Nucleus accumbens (tissue), 56 donors: ENCODE measurements at places on chromosomes 2 and 18.

DNA sequence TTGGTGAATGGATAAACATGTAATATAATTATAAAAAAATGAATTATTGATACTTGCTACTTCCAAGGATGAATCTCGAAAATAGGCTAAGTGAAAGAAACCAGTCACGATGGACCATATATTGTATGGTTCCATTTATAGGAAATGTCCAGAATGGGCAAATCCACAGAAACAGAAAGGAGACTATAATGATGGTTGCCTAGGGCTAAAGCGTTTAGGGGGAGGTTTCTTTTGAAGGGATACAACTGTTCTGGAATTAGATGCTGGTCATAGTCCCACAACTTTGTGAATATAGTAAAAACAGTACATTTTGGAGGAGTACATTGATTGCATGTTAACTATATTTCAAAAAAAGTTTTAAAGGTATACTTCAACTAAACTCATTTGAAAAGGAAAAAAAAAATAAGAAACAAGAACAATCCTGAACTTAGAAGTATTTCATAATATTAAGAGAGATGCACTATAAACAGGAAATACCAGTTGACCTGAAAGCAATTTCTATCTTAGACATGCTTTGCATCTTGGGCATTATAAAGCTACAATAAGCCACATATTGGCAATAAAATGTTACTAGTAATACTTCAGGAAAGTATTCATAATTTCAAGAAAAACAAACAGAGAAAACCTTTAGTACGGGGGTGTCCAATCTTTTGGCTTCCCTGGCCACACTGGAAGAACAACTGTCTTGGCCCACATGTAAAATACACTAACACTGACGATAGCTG is 130.0 kb downstream of the C2orf74 start:
- no peak for DNase-seq

- no peak for DNase-seq
Measured at GRCh38 chr2:82790206-82791021, 1668.7 kb downstream of the SUCLG1 start.

DNA sequence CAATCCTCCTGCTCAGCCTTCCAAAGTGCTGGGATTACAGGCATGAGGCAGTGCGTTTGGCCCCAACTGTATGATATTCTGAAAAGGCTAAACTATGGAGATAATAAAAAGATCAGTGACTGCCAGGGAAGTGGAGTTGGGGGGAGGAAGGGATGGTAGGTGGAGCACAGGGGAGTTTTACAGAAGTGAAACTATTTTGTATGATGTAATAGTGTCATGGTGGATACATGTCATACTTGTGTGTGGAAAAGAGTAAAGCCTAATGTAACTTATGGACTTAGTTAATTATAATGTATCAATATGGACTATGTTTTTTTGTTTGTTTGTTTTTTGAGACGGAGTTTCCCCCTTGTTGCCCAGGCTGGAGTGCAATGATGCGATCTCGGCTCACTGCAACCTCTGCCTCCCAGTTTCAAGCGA is 2.9 kb upstream of the GGCX start:
- DNase-seq, result no peak

GRCh38 chr2:171069286-171069956 is 91.3 kb downstream of the TLK1 start:
- DNase-seq, result no peak

DNA sequence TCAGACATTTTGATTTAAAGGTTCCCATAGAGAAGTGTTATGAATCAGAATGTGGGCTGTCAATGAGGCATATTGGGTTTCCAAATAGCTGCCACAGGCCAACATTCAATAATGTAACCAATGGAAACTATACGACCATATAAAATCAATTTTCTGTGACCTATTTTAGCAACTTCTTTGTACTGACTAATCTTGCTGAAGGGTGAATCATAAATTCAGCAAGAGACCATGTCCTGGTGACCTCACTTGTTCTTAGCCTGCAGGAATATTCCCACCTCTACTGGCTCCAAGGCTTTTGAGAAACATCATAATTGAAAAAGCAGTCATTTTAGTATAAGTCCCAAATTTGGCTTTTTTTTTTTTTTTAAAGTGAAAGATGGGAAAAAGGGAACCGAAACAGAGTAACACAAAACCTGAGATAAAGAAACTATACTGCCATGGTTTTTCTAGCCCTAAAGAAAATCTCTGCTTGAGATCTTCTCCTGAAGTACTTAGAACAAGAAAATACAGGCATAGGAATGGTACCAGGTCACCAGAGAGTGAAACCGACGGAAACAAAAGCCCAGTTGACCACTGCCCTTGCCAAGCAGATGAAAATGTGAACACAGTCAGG is 32.1 kb downstream of the PLEKHM3 start:
- DNase-seq, result no peak

- DNase-seq, result no peak
Measured at GRCh38 chr2:60331115-60331809, 222.2 kb downstream of the BCL11A start.

- DNase-seq, result no peak
Measured at GRCh38 chr18:60676815-60677214, 304.2 kb upstream of the MC4R start.

GRCh38 chr2:203721781-203722300 is 15.4 kb downstream of the CD28 start:
- DNase-seq, result no peak

- DNase-seq, result no peak
Measured at GRCh38 chr2:100104718-100105677, 37.4 kb downstream of the AFF3 start.

DNA sequence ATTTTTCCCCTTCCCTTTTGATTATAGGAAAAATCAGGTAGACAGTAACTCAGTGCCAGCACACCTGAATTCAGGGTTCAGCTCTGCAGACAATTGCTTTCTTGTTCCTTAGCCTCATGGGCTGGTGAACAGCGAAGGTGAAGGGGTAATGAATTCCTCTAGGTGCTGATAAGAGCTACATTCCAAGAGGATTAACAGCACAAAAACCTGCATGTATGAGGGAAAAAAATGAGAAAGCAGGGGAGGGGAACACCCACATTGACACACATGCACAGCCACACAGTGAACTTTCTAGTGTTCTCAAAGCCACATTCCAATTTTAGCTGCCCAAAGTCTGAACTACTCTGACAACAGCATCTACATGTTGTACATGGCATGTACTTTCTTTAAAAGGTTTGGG is 46.1 kb downstream of the SPATS2L start:
- no peak for DNase-seq

DNA sequence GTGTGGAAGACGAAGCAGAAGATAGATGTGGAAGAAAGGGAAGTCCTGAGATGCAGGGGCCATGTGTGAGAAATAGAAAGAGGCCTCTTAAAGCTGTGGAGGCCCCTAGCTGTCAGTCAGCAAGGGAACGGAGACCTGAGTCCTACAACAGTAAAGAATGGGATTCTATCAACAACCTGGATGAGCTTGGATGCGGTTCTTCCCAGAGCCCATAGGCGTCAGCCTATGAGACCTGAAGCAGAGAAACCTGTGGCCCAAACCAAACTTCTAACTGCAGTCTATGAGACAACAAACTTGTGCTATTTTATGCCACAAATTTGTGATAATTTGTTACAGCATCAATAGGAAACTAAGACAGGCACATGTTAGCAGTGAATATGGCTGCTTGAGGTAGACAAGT is 583.7 kb downstream of the ADCYAP1 start:
- DNase-seq, result no peak

DNA sequence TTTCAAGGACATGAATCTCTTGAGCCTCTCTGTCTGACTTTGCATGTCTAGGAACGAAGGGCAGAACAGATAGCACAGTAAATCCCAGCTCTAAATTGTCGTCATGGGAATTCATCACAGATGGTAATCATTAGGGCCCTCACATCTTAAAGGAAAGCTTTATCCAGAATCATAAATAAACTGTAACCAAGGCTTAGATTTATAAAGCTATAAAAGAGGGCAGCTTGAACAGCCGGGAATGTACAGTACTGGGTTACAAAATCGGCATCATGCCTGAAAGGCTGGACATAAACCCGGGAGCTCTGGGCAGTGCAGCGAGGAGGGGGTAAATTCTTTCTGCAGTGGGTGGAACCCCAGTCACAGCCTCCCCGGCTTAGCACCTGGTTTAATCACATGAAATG is 144.4 kb downstream of the GFPT1 start:
- DNase-seq, result no peak

DNA sequence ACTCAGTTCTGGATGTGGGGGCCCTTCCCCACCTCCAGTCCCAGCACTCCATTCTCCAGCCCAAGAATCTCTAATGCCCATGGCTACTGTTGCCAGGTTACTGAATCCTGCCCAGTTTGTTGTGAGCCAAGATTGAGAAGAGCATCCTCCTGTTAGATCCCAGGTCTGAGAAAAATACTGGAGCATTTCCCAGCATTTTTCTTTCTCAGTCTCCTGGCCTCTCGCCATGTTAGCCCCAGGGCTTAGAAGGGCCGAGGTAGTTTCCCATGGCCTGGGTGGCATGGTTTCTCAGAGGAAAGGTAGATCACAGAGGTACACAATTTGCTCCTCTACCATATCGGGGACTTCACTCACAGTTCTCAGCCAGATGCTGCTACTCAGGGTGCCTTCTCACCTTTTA is 135.7 kb downstream of the OTX1 start:
- no peak for DNase-seq

DNA sequence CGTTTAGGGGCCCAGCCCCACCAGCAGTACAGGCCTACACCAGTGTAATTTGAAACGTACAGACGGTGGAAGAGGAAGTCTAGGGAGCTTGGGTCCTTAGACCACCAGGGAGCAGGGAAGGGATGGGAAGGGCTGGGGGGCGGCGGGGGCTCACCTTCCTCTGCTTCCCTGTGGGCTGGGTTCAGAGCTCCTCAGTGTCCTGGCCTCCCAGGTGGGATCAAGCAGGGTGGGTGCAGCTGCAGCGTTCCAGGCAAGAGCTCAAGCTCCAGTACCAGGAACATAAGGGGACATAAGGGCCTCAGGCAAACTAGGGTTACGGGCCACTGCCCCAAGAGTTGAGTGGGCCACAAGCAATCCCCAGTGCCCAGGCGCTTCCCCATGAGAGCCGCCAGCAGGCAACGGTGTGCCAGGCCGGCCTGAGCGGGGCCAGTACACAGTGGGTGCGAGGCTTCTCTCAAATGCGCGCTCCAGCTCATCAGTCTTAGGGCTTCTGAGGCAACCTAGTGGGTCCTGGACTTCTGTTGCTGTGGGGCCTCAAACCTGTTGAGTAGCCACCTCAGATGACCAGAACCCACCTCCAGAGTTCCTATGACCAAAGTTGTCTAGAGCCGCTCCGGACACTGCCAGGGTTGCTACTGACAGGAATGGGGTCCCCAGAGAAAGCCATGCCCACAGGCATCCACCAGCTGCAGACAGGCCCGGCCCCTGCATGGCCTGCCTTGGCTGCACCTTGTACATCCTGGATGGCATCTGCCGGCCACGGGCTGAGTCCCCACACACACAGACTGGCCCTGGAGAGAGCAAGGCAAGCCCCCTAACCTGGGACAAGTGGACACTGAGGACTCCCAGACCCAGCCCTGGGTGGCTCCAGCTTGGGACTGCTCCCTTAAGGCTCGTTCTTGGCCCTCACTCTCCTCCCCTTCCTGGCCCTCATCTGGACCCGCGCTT is 5.2 kb downstream of the ANKRD23 start:
- DNase-seq, result no peak

GRCh38 chr2:22442051-22442450 is 942.9 kb upstream of the KLHL29 start:
- DNase-seq, result no peak

- no peak for DNase-seq
Measured at GRCh38 chr2:220674033-220674432, 898.1 kb downstream of the EPHA4 start.

GRCh38 chr2:149192427-149192826 is 138.0 kb upstream of the LYPD6 start:
- no peak for DNase-seq

DNA sequence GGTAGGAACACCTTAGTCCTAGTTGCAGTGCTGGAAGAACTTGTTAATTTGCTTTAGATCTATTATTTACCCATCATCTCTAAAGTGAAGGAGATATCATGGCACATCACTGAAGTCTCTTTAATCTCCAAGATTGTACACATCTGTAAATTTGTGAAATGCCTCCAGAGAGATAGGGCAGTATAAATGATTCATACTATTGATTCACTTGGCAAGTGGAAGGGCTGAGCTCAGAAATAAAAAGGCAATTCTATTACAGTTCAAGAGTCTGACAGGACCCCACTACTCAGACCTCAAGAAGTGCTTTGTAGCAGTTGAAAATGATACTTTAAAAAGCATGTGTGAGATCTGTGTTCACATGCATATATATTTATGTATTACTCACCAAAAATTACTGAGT is 489.3 kb downstream of the DCC start:
- DNase-seq, result no peak

- DNase-seq, result no peak
Measured at GRCh38 chr2:101440127-101440738, 34.7 kb downstream of the RFX8 start.

DNA sequence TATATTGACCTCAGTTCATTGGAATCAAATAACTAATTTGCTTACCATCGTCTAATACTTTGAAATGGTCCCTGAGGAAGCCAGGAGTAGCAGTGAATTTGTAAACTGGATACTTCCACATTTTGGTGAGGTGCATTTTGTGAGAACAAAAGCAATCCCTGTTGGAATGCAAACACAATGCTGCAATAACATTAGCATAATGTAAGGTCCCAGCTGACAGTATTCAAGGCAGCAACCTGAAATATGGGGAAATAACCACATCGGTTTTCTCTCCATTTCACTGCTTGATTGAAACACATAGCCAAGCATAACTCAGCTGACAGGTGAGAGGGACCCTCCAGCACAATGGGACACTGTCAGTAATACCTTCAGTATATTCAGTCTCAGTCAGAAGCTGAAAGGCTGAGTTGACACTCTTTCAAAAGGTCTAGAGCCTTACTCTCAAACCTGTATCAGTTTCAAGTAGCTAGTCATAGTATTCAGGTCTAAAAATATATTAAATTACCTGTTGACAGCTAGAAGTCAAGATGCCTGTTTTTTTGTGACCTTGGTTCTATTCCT is 1311.9 kb upstream of the NRXN1 start:
- no peak for DNase-seq

DNA sequence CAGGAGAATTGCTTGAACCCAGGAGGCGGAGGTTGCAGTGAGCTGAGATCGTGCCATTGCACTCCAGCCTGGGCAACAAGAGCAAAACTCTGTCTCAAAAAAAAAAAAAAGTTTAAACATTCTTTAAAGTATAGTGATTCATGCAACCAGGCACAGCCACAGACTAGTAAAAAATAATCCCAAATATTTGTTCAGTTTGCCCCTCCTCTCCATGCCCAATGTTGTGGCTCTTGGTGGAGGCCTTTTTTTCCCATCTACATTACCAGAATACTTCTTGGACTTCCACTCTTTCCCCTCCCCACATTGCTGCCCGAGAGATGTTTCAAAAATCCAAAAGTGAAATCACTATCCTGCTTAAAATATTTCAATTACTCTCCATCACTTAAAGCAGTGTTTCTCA is 5.1 kb upstream of the MALT1 start:
- DNase-seq, result no peak

- no peak for DNase-seq
Measured at GRCh38 chr18:14747513-14748474, at the start of gene ANKRD30B. Gene ANKRD30B, plus strand, starts transcription at chr18:14748172. Its CDS starts 248 bp downstream, at chr18:14748420.
